IPS DF 19.7 (cell line): ENCODE measurements at places on chromosomes 2 and 18.

DNA sequence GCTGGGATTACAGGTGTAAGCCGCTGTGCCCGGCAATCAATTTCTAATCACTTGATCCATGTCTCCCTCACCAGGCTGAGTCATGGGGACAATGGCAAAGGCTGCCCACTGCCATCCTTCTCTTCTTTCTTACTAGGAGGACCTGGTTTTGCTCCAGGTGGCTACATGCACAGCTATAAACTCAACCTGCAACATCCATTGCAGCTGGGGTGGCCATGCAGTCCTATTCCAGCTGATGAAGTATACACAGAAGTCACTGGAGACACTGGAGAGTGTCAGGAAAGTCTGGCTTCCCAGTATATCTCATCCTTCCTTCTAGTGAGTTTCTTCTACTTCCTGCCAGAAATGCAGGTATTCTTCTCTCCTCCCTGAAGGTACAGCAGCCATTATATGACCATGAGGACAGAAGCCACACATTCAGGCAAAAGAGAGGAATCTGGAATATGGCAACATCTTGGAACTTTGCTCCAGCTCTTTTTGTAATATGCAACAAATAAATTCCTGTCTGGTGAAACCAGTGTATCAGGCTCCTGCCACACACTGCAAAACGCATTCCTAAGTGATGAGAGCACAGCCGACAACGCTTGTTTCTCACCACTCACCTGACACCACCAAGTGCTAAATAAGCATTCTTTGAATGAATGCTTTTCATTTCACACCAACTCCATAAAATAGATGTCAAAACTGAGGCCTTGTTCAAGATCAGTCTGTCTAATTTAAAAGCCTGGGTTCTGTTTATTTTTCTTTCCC is 32.3 kb downstream of the SCTR start:
- DNase-seq: no peak

DNA sequence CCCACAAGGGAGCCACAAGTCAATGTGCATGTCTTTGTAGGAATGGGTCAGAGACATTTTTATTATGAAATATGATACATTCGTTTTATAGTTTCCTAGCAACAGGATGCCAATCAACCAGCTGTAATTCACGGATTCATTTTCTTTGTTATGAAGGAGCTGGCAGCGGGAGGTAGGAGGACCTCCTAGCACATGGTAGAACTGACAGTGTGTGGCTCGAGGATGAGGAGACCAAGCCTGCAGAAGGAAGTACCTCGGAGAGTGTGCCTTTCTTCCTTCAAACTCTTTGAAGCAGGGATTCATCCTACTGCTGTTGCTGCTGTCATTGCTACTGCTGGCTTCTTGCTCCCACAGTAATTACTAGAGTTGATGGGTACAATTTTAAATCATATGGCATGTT is 504.8 kb upstream of the KLHL29 start:
- no peak for DNase-seq

GRCh38 chr2:128396946-128397345 is 78.3 kb upstream of the HS6ST1 start:
- DNase-seq: no peak

- no peak for DNase-seq
Observed at GRCh38 chr2:85447222-85447585, 28.7 kb downstream of the SH2D6 start.

DNA sequence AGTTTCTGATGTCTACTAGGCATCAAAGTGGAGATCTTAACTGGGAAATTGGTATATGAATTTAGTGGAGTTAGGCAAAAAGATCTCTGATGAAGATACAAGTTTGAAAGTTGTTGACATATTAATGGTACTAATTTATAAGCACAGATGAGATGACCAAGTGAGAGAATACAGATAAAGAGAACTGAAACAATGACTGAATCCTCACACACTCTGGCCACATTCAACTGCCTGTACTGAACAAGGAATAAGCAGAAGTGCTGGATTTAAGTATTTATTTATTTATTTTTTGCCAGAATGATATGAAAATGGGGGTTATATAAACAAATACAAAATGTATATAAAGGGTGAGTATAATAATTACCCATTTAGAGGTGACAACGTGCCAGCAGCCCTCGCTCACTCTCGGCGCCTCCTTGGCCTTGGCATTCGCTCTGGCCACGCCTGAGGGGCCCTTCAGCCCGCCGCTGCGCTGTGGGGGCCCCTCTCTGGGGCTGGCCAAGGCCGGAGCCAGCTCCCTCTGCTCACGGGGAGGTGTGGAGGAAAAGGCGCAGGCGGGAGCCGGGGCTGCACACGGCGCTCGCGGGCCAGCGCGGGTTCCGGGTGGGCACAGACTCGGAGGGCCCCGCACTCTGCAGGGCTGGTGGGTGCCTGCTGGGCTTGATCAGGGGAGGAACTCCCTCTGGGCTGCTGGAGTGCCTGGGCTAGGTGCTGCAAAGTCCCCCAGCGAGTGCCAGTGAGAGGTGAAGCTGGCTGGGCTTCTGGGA is 1363.9 kb upstream of the CRIM1 start:
- no peak for DNase-seq

DNA sequence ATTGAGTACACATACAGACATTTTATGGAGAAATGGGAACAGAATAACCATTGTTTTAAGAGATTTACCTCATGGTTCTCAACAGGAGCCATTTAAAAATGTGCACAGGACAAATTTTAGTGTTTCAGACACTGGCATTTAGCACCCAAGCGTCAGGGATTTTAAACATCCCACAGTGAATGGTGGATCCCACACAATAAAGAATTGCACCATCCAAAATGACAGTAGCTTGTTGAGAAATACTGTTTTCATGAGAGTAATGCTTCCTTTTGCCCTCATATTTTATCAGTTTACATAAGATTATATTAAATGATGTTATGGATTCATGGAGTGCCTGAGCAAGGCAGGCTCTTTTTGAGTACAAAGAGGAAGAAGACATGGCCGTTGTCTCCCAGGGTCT is 54.0 kb downstream of the MFSD6 start:
- no peak for DNase-seq
